ENCODE measurements at places on chromosomes 2 and 18.

DNA sequence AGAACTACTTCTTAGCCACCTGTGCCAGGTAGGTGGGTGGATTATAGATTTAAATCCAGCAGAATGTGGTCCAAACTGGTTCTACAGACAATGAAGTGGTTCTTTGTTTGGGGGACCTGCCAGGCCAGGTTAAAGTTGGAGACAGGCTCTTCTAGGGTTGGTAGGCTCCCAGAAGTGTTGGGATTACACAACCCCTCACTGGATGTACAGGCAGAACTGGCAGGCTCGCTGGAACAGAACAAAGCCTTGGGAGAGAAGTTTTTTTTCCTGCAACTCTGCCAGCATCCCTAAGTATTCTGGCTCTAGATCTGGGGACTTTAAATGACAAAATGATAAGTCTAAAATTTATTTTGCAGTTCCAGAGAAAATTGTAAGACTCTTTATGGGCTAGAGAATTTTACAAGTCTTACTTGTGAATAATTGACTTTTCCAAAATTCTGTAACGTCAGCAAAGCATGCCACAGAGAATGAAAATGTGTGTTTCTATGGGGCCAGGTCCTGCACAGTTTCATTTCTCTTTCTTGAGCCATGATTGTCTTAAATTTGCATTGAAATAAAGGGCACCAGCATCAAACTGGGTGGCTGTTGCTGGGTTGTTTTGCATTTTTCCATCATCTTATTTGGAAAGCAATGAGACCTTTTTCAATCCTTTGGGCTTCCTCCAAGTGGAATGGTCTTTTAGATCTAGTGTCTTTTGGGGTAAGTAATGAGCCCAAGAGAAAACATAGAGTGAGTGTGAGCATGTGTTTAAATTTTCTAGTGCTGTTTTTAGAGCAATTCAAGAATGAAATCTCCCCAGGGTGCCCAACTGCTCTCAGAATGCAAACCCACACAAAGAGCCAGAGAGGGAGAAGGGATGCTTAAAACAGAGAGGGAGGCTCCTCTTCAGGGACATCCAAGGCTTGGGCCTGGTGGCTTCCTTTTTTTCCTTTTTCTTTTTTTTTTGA, 32.4 kb upstream of the ATL2 start:
- DNase-seq = no peak

GRCh38 chr2:223529696-223530095, 72.5 kb downstream of the SCG2 start:
- no peak for DNase-seq

GRCh38 chr2:9263428-9263827, 56.8 kb downstream of the ASAP2 start:
- DNase-seq = no peak

GRCh38 chr2:230942920-230943896, 18.2 kb upstream of the GPR55 start:
- DNase-seq = no peak

DNA sequence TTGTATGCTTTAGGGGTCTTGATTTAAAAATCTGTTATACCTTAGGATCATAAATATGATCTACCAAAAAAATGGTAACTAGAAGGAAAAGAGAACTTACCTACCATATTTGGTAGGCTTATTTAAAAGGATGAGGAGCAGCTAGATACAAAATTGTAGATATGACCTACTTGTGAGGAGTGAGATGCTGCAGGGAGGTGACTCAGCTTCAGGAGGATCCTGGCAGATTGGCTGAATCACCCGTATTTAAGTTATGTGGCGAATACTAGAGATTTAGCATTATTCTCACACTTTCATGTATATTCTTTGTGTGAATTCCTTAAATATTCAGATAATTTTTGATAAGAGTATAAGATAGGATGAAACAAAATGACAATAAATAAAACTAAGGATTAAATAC, 657.3 kb upstream of the LINC00305 start:
- DNase-seq = no peak

DNA sequence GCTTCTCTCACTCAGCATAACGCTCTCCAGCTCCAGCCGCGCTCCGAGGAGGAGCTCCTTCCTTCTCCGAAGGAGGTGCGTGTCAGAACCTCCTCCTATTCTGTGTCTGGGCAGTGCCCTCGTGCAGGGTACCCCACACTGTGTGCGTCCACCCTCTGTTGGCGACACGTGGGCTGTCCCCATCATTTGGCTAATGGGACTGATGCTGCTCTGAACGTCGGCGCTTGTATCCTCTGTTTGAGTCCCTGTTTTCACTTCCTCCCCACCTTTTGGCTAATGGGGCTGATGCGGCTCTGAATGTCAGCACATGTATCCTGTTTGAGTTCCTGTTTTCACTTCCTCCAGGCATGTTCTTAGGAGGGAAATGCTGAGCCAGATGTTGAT, 22.2 kb downstream of the KCNG2 start:
- DNase-seq = no peak

GRCh38 chr2:22355816-22356433, 1029.1 kb upstream of the KLHL29 start:
- DNase-seq = peak; percentile 26

DNA sequence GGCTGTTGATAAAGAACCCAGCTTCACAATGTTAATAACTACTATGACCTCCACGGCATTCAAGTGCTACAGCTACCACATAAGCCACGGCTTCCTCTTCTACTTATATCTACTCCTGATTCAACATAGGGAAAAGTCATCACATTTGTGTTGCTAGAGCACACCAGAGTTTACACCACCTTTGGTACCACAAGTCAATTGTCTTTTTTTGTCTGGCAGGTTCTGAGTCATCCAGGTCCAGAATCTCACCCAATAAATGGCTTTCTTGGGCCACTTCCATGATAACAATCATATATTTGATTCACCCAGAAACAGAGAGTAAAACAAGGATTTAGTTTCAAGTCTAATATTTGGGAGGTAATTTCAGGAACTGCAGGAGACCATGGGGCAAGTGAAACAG, 480.2 kb downstream of the TMX3 start:
- DNase-seq = no peak

GRCh38 chr18:11245879-11246278, 96.5 kb upstream of the PIEZO2 start:
- no peak for DNase-seq

DNA sequence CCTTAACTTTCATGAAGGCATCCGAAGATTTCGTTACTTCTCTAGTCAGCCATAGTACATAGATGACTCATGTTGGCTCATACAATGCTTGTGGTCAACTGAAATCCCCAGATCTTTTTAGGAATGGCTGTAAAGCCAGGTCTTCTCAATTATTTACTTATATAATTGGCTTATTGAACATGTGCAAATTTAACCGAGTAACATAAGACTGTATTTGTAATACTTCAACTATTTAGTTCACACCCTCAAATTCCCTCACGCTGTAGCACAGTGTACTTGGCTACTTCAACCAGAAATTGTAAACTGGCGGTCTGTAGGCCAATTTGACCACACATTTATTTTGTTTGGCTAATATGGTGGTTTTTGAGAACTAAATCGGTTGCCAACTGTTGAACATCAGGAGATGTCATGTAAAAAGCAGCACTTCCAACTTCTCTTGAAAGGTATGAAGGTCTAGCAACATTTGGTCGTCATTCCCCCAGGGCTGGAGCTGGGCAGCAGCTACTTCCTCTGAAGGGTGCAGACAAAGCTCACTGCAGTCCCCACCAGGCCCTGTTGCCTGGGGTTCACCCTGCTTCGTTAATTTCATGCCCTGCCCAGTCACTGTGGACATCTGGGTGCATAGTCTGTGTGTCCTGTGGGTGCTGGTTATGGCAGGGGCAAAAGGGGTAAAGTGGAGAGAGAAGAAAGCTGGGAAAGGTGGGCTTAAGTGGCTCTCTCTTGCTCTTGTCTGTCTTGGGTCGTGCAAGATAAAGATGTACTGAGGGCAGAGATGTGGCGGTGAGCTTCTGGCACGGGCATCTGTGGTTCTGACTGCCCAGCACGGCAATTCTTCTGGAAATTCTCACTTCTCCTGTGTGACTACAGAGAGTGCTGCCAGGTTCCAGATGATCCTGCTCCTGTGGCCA, 3.2 kb upstream of the SH3RF3 start:
- DNase-seq = no peak

GRCh38 chr2:66521291-66521922, 86.5 kb downstream of the MEIS1 start:
- DNase-seq = no peak

- no peak for DNase-seq
These were observed 140.9 kb upstream of the B3GNT2 start for GRCh38 chr2:62054916-62055450.

GRCh38 chr2:62313449-62314227, 117.7 kb downstream of the B3GNT2 start:
- DNase-seq = no peak
